ENCODE measurements at places on chromosomes 7 and 10.

GRCh38 chr7:25007668-25008067, 27.7 kb upstream of the OSBPL3 start:
- no peak for DNase-seq

DNA sequence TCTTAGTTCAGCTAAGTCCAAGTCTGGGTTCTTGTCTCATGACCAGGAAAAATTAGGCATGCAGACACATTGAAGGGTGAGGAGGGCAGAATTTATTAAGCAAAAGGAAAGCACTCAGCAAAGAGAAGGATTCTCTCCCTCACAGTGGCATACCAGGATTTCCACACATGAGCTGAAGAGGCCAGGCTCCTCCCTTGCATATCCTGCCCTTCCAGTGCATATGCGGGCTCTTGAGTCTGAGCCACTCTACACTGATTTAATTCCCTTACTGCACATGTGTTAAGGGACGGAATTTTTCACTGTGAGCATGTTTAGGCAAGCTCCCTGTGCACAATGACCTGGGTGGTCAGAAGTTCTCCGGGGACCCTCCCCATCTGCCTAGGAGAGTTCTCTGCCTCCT, 652.7 kb upstream of the POM121L12 start:
- no peak for DNase-seq

DNA sequence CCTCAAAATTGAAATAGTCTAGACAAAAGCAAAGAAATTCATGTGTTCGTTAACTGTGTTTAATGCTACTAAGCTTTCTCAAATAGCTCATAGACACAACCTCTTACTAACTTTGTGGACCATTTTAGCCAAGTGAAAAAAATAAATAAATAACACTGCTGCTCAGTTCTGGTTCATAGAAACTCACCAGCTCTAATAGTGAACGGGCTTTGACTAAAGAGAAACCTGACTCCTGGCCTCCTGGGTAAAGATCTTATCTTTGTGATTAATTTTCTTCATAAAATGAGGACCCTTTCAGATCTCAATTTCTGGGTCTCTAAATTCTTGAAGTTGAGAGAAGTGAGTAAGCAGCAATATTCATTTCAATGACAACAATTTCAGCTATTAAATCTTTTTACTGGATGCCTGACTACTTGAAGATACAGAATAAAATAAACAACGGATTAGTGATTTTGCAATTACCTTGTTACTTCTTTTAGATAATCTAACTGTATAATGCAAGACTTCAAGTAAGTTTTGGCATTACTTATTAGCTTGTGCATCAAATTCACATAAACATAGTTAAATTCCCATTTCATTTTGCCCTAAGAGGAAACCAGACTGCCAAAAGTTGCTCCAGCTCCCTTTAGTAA, 3.1 kb downstream of the CADPS2 start:
- no peak for DNase-seq

- DNase-seq: no peak
Observed at GRCh38 chr7:25408012-25408687, 179.9 kb upstream of the NPVF start.

- peak; percentile 92 for DNase-seq
Observed at GRCh38 chr7:158649279-158649678, 55.3 kb downstream of the NCAPG2 start.

DNA sequence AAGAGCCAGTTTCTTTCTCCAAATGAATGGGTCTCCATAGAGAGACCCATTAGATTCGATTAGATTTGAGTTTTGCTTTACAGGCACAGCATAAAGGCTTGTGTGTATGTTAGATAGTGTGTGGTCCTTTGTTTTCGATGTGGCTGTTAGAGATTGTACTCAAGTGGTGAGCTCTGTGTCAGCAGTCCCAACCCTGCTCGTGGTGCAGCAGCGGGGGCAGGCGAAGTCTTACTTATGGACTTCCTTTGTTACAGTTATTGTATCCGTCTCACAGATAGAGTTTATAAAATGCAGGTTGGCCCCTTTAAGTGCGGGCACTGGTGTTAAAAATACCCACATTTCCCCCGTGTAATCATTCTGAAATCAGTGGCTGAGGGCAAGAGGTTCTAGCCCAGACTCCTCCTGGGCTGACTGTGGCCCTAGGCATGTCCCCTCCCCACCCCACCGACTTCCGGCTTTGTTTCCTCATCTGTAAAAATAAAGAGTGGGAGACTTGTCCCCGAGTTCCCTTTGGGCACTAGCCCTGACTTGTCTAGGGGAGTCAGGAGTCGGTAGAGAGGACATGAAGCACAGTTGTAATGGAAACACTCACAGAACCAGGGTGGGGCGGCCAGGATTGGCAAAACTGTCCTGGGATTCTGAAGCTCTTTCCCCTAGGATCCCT, 28.6 kb downstream of the MTURN start:
- no peak for DNase-seq

DNA sequence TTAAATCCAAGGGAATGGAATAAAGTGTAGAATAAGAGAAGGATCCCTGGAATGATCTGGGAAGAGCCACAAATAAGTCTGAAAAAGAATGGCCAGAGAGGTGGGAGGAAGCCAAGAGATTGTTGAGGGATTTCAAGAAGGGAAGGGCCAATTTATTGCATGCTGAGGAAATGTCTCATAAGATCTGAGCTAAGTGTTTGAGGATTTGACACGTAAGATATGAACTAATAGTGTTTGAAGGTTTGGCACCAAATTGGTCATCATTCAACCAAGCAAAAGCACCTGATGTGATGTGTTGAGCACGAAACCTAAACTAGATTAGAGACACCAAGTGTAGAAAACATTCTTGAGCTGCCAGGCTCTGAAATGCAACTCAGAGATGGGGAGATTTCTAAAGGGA, 97.9 kb downstream of the TSPAN12 start:
- DNase-seq: no peak

GRCh38 chr10:122204691-122205489, 66.2 kb upstream of the BTBD16 start:
- DNase-seq: no peak

DNA sequence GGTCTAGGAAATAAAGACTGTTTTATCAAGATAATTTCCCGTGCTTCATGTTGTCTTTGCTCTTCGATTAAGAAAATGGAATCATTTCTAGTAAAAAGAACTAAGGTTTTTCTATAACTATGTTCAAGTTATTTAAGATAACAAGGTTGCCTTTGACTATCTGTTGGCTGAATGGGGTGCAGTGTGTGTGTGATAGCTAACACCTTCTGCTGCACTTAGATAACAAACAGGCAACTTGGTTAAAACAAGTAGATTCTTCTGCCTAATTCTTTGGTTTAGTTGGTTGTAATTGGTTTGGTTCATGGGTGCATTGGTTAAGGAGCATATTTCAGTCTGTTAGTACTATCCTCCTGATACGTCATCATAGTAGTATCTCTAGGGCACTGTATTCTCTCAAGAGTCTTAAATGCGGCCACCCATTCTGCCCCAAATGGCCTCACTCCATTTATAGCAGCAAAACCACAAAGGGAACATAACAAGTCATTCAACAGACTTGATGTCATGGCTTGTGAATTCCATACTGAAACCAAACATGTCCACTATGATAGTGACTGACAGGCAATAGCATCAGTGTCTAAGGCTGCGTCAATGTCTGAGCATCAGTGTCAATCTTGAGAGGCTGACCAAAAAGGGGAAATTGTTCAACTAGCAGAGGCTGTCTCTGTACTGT, 55.7 kb downstream of the CCDC3 start:
- DNase-seq: peak; percentile 23

DNA sequence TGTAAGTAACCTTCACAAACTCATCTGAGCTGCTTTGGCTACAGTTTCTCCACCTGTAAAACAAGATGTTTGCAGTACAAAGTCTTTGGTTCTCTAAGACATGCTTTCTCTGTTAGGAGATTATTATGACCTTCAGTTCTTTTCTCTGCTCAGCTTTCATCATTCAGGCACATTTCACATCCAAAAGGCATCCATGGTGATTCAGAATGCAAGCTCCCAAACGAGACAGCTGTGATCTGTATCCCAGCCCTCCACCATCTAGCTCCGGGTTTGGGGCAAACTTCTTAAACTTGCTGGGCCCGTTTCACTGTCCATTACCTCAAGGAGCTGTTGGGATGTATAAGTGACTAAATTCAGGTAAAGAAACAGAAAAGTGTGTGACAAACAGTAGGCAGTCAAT, 95.8 kb upstream of the COL1A2 start:
- DNase-seq: peak; percentile 74

DNA sequence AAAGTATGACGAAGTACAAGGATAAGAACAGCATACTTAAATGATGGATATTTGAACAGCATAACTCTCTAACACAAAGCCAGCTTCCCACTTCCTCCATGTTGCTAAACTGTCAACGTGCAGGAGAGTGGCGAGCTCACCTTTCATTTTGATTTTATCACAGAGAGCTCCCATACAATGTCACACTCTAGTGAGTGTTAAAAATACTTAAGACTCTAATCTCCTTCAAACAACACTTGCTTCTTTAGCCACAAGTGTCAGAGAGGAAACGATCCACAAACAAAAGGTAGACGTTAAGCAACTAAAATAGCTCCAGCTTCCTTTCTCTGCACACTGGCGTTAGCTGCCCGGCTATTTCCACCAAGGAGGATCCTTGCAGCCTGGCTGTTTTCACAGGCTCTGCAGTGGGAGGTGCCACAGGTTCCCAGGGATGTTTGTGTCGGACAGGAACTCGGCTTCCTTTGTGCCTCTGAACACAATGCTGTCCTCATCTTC, 194.6 kb downstream of the COBL start:
- peak; percentile 2 for DNase-seq

DNA sequence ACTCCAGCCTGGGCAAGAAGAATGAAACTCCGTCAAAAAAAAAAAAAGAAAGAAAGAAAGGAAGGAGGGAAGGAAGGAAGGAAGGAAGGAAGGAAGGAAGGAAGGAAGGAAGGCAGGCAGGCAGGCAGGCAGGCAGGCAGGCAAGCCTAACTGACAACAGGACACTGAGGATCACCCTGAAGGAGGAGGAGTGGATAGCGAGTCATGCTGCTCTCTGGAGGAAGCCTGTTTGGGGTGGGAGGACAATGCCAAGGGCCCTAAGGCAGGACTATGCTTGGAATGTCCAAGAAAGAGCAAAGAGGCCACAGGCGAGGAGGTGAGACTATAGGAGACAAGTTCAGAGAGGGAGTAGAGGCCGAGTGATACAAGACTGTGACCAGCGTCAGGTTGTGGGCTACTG, 107.0 kb upstream of the PARD3 start:
- no peak for DNase-seq

DNA sequence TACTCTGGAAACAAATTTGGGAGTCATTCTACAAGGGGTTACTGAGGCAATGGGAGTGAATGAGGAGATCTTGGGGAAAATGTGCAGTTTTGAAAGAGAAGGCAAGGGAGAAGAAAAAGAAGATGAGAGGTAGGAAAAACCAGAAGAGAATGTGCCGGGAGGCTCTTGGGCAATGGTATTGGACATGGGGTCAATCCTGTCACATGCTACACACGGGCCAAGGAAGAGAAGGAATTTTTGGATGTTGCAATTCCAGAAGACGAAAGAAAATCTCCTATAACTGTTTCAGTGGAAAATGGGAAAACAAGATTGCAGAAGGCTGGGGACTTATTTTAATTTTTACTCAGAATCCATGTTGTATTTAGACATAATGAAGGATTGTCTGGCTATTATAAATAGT, 615.0 kb downstream of the PHTF2 start:
- no peak for DNase-seq

DNA sequence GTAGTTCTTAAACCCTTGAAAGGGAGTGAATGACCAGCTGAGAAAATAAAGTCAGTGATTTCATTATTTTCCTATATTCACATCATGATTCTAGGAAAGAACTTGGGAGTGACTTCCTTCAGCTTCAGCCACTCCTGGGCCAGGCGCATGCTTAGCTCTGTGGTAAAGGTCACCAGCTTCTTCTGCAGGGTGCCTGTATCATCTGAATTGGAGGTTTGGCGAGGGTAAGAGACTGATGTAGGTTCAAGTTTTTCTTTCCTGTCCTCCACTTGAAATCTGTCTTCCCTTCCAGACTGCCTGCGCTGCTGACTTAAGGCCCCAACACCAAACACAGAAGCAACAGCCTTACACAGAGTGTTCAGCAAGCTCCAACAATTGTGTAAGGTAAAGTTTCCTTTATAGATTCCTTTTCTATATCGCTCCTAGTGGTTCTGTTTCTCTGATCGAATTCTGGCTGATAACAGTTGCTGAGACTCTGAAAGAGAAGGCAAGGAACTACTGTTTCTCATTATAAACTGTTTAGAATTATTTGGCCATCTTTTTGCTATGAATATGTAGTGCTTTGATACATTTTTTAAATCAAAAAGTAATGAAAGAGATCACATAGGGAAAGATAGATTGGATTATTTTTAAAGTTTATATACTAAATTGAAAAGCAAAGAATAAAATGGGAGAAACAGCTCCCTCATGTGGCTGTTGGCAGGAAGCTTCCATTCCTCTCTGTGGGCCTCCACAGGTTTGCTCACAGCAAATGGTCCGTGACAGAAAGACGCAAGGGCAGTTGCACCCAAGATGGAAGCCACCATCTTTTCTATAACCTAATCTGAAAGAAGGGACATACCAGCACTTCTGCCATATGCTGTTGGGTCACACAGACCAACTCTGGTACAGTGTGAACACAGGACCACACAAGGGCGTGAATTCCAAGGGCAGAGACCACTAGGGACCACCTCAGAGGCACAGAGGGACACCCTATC, 14.0 kb downstream of the GATAD1 start:
- peak; percentile 56 for DNase-seq

DNA sequence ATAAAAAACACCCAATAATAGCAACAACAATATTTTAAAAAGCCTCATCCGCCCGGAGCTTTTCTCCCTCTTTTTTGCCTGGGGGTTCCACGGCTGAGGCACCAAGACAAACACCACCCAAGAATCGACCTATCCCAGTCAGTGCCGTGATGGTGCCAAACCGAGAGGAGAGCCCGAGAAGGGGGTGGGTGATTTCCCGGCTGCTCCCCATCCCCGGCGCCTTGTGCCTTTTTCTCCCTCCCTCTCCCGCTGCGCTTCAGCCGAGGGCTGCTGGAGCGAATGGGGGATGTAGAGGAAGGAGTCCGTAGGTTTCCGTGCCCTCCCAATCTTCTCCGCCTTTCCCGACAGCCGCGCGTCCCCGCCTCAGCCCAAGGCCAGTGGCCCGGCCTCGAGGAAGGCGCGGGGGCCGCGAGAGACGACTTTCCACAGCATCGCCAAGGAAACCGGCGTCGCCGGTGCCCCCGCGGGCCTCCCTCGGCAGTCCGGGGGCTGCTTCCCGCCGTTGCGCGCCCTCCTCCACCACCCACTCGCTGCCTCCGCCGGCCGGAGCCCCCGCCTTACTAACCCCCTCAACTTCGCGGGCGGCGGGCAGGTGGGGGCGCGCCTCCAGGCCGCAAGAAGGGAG, 1.3 kb downstream of the EGR2 start:
- DNase-seq: no peak
